Stimulated activated CD8-positive, alpha-beta memory T cell treated with anti-CD3 and anti-CD28 coated beads, Interleukin-15, amount 100 ng/mL, for 48 hours (primary cell): ENCODE measurements at places on chromosomes 3 and 15.

DNA sequence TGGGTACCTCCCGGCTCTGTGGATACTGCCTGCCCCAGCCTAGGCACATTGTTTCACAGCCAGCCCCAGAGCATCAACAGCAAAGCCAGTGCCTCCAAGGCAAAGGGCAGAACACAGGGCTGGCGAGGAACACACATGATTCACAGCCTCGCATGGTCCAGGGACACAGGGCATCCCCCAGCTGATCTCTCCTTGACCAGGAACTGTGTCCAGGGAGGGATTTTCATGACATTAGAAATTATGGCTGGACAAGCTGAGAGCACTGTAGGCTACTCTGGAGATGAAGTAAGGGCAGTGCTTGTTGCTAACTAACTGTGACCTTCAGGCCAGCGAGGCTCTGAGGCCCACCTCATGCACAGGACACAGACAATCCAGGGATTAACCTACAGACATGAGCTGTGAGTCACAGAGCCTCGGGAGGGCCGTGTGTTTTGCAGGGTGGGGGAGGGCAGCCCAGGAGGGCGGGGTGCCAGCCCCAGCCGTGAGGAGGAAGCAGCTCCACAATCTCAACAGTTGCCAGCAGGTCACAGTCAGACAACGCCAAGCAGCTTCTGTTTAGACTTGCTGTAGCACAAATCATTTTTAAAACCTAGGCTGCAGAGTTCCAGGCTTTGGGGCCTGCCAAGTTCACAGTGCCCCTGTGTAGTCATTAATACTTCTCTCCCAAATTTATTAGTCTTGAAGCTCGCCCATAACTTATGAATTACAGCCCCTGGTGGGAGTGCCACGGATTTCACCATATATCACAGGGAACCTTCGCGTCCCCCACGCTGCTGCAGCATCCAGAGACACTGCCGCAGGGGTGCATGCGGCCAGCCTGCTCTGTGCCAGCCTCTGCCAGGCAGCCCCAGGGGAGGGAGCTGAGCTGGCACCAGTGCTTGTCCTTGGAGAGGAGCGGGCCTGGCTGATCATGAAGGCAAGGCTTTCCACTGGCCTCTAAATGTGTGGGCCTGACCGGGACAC lies 114.7 kb downstream of the ETFA start:
- DNase-seq: no peak

DNA sequence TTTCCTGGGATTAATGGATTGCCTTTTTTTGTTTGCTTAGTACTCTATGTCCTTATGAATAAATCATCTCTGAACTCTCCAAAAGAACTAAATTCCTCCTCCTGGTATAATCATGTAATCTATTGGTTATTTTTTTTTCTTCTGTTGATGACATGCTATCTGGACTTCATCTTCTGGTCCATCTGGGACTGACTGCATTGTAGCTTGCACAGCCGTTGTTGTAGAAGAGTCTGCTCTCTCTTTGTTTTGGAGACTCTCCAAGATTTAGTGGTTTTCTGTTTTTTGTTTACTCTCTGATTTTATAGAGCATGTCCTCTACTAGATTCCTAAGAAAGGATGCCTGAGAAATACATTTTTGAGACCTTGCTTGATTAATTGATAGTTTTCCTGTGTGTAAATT lies 19.1 kb downstream of the IREB2 start:
- DNase-seq: no peak

- no peak for DNase-seq
Observed at GRCh38 chr3:170012683-170013400, 25.0 kb upstream of the GPR160 start.

DNA sequence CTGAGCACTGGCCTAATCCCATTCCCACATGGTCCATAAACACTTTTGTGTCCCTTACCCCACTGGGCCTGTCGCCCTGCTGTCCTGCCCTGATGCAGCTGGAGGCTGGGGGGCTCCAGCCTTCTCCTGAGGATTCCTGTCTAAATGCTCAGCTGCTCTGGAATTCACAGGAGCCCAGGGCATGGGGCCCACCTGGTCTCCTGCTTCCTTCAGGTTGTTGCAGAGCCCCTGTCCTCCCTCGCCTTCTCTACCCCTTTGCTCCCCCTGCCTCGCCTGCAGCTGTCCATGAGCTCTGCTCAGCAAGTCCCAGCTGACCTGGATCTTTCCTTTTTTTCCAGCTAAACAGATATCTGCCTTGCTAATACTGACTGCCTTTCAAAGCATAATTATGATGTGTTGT lies 286.9 kb downstream of the XXYLT1 start:
- no peak for DNase-seq

DNA sequence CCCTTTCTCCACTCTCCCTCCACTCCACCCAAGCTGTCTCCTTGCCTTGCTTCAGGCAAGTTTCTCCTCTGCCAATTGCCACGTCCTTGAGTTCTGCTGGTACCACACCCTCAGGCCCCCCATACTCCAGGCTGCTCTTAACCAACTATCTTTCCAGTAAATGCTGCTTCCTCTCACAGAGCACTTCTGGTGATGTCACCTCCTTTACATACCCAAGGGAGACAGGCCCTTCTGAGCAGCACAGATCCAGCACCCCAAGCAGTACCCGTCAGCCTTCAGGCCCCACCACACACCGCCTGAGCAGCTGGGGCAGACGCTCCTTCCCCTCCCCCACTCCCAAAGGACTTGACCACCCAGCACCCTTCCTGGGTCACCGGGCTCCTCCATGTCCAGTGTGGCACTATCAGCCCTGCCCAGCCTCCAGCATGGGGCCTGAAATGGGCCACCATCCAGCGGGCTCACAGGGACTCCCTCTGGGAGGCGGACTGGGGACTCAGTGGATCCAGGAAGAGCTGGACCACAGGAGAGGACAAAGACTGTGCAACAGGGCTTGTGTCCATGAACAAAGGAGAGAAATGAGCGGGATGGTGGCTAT lies 50.2 kb downstream of the KLF15 start:
- DNase-seq: no peak

- no peak for DNase-seq
Observed at GRCh38 chr3:89303701-89304100, 196.3 kb downstream of the EPHA3 start.

DNA sequence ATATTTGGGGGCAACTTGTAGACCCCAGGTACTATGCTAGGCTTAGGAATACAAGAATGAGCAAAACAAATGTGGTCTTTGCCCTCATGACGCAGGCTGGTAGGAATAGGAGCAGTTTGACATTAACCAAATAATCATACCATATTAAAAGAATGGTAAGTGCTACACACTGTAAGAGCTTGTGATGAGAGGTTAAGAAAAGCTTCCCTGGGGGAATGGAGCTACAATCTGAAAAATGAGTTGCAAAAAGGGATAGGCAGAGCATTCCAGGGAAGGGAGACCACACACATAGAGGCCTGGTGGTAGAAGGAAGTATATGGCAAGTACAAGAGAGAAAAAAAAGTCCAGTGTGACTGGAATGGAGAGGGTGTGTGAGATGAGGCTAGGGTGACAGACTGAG lies 37.3 kb downstream of the TMOD3 start:
- DNase-seq: no peak

DNA sequence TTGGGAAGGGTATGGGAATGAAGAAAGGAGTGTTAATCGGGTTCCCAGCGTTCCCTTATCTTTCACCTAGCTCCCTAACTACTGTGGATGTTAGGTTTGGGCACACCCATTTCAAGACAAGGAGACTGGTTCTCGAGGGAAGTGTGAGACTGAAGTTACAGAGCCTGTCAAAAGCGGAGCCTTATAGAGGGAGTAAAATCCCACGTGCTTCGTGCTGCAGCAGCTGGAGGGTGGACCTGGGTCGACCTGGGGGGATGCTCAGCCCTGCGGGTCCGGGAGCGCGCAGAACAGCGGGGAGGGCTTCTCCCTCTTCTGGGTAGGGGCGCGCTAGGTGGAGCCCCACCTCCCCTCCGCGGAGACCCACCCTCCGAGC lies 314 bp upstream of the TMED3 start:
- DNase-seq: no peak

- no peak for DNase-seq
Observed at GRCh38 chr3:123026565-123027291, 835 bp downstream of the SEMA5B start.

DNA sequence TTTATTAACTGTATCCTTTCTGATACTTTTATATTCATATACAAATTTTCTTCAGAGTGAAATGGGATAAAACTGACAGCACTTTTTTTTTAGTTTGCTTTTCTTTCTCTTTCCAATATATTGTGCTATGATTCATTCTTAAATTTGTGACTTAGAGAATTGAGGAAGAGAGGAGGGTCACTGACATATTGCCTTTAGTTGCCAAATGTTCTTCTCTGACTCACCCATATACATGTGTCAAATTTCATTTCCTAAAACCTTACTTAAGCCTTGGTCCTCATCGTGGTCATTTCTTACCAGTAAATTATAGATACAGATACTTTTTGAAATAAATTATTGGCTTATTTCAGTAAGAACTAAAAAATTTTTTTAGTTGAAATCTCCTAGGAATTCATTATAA lies 53.9 kb downstream of the CLASP2 start:
- no peak for DNase-seq

DNA sequence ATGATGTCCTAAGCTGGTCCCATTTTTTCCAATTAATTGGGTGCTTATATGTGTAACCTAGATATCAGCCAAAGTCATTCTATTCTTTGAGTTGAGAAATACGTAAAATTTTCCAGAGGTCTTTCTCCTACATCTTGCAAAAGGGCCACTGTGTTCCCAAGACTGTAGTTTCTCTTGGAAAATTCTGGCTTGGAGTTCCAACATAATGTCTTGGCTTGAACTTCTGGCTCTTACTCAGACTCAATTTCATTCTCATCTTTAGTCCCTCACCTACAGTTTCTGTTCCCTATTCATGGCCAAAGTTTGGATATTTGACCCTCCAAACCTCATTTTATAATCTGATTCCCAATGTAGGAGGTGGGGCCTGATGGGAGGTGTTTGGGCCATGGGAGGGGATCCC lies 201.4 kb upstream of the ARHGEF26 start:
- no peak for DNase-seq

GRCh38 chr3:4736284-4736861 lies 242.9 kb upstream of the BHLHE40 start:
- DNase-seq: no peak

DNA sequence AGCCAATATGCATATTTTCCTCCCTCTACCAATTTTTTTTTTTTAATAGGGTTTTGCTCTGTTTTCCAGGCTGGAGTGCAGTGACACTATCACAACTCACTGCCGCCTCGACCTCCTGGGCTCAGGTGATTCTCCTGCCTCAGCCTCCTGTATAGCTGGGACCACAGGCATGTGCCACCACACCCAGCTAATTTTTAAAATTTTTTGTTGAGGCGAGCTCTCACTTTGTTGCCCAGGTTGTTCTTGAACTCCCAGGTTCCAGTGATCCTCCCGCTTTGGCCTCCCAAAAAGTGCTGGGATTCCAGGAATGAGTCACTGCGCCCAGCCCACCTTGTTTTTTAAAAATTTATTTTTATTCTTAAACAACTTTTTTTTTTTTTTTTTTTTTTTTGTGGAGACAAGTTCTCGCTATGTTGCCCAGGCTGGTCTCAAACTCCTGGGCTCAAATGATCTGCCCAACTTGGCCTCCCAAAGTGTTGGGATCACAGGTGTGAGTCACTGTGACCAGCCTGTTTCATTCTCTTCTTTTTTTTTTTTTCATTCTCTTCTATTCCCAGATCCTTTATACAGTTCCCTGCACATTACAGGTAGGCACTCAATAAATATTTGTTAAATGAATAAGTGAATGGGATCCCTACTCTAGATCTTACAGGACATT lies 40.5 kb upstream of the PIK3CB start:
- DNase-seq: no peak

GRCh38 chr3:149727656-149728055 lies 24.6 kb downstream of the COMMD2 start:
- DNase-seq: no peak

- DNase-seq: no peak
Observed at GRCh38 chr3:136209921-136210320, 13.8 kb upstream of the MSL2 start.

DNA sequence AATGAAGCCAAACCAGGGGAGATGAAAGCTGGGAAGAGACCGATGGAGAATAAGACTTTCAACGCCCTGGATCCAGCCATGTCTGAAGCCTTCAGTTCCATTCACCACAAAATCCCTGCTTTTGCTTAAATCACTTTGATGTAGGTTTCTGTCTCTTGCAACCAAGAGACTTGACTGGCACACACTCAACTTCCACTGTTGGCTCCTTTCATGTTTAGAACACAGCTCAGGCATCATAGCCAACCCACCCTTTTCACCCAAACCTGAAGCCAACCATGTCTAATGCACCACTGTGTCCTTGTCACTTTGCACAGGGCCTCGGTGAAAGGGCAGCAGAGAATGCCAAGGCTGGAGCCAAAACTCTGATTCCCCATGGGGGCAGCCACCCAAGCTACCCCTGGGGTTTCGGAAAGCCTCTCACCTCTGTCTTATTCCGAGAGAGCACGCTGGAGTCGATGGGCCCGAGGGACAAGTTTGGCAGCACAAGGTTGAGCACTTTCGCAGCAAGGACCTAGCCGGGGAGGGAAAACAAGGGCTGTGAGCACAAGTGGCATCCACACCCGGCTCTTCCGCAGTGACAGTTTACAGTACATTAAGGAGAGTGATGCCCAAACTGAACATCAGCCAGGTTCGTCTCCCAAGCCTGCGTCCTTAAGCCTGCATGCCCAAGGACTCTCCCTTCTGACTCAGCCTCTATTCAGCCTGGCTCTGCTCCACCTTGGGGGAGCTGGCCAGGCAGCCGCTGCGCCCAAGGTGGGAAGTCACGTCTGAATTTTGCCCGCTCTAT lies 37.6 kb downstream of the ABTB1 start:
- no peak for DNase-seq

GRCh38 chr3:193030276-193030675 lies 112.6 kb upstream of the MB21D2 start:
- DNase-seq: no peak

DNA sequence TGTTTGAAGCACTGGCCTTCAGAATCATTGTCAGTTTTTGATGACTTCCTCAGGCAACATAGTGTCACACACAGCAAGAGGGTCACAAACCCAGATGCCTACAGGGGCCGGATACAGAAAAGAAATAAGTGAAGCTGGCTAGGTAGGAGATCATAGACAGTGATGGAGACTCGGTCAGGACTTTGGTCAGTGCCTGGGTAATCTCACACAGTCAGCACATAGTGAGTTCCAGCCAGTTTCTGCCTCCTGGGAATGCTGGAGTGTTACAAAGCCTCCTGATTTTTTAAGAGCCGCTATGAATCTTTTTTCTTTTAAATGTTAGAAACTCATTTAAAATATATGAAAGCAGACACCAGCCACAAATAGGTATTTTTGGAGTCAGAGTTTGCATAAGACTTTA lies 399.1 kb downstream of the IL5RA start:
- DNase-seq: no peak
